ENCODE measurements at places on chromosomes 16 and 17.
A peak's percentile ranks its signal among the peaks of the same experiment; 100 is the strongest.

DNA sequence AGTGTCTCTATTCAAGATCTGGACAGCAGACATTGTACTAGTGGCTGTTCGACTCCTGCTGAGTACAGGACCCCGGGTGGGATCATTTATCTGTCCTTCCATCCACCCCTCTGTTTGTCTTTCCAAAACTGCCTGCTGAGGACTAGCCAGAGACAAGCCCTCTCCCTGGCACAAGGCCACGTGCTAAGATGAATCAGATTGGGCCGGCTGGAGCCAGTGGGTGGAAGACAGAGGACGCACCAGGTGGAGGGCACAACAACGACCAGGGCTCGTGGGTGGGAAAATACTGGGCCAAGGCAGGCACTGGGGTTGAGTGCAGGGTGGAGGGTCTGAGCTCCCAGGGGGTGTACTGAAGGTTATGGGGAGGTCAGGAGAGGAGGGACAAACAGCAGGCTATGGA lies 1.4 kb upstream of the CA7 start:
- no peak for DNase-seq

DNA sequence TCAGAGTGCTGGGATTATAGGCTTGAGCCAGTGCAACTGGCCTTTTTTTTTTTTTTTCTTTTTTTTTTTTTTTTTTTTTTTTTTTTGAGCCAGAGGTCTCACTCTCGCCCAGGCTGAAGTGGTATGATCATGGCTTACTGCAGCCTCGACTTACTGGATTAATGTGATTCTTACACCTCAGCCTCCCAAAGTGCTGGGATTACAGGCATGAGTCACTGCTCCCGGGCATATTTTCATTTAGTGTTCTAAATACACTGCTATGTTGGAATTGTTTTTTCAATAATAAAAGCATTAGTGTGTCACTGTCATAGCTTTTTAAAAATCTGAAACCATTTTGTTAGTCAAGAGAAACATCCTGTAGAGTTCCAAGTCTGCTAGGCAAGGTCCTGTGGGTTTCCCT lies 40.3 kb downstream of the NDE1 start:
- DNase-seq: no peak

DNA sequence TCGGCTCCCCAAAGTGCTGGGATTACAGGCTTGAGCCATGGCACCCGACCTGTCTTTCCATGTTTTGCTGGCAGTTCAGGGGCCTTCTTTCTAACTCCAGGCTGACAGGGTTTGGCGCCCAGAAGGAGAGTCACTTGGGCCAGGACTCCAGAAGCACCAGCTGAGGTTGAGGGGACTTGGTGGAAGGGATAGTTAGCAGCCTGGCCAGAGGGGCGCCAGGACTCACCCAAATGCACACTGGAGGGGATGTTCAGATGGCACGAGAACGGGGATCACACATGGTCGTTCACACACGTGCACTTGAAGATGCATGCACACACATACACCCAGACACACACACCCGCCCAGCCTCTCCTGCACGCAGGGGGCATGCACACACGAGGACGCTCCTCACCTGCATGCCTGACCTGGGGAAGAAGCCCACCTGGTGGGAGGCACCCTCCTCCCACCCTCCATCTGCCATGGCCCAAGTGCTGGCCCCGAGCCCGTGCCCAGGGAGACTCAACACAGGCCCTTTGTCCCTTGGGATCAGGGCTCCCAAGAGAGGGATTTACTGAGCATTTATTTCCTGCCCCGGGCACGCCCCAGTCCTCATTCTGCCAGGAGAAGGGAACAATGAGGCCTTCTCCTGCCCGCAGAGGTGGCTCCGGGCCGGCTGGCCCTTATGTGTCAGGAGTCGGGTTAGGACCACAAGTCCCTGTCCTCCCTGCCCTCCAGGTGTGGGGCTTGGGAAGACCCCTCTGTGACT lies 2.3 kb upstream of the PRSS21 start:
- DNase-seq: no peak

DNA sequence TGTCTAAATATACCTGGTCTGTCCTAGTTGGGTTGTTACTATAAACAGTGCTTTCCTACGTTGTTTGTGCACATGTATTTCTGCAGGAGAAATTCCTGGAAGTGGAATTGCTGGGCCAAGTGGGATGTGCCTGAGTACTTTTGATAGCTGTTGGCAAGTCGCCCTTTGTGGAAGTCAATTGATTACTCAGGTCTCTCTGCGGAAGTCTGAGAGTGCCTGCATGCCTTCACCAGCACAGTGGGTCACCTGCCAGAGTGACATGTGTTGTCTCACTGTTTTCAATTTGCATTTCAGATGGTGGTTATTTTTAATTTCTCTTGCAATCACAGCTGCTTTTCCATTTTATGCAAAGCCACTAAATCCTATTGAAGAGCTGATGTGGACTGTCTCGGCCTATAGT lies 2.3 kb upstream of the MVD start:
- no peak for DNase-seq

DNA sequence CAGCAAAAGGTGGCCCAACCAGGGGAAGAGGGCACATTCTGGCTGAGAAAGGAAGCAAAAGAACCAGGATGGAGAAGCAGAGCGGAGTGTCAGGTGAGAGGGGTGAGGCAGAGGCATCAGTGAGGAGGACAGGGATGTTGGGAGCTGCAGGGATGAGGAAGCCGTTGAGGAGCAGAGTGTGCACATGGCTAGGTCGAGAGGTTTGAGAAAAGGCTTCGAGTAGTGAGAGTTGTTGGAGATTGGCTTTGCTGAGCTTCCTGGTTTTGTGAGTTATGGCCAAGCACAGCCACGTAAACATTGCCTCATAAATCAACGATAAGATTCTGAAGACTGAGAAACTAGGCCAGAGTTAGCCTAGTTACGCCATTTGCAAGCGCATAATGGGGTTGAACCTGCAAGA lies 26.9 kb downstream of the DNAH2 start:
- no peak for DNase-seq

DNA sequence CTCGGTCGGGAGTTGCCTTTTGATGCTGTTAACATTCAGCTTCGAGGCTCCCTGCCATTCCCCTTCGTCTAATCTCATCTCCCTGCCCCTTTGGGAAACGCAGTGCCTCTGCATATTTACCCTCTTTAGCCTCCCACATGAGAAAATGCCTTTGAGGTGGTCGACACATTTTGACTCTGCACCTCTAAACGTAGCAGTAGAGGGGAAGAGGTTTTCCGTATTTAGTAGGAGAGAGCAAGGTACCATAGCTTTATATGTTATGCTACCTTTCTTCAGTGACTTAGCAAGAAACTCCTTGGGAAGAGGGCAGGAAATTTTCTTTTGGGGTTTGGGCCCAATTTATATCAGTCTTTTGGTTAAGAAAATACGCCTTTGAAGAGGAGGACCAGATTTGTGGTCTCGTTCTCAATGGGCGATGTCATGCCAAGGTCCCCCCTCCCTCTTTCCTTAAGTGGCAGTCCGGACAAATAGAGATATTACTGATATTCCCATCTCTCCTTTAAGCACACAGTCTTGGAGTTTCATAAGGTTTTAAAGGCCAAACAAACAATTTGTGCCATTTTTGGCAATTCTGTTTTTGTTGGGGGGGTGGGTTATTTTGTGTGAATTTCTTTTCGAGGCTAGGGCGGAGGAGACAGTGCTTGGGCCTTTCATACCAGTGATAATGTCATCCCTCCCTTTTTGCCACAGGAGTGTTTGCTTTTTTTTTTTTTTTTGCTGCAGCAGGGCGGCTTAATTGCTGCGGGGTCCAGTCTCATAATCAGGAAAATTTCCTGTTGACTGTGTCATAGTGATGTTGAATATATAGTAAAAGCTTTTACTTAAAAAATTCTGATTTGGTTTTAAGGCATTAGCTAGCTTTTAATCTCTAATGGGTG lies 1.5 kb downstream of the PAFAH1B1 start:
- no peak for DNase-seq

DNA sequence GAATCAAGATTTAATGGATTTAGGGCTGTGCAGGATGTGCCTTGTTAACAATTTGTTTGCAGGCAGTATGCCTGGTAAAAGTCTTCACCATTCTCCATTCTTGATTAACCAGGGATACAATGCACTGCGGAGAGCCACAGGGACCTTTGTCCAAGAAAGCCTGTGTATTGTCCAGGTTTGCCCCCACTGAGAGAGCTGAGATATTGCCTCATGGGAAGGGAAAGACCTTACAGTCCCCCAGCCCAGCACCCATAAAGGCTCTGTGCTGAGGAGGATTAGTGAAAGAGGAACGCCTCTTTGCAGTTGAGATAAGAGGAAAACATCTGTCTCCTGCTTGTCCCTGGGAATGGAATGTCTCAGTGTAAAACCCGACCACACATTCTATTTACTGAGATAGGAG lies 2169.6 kb downstream of the TP53TG3F start:
- no peak for DNase-seq

DNA sequence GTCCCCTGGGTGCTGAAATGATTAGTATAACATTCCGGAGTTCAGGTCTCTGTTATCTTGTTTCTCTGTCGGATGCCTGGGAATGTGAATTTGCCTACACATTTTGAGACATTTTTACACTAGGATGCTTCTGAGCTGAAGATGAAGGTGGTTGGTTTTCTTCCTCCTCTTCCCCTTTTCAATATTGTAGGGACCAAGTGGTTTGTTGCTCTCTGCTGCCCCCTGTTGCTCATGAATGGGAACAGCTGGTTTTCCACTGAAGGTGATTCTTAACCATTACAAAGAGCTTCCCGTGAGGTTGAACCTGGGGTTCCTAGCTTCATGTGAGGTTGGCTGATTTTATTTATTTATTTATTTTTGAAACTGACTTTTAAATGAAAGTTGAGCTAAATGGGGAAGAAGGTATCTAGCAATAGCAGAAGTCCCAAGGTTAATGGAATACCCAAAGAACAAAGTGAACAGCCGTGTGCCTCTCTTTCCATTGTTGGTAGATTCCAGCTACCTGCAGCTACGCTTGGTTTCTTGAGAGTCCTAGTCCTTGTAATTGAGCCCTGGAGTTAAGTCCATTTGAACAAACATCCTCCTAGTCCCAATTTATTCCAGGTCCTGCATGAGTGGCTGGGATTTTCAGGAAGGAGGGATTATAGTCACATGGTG lies 983.9 kb upstream of the EEF2KMT start:
- peak; percentile 22 for DNase-seq

GRCh38 chr16:20971401-20971800 lies 70.8 kb downstream of the LYRM1 start:
- DNase-seq: no peak

GRCh38 chr16:77637940-77638339 lies 84.4 kb upstream of the NUDT7 start:
- DNase-seq: no peak

- no peak for DNase-seq
Observed at GRCh38 chr17:57600074-57600473, 145.0 kb downstream of the CCDC182 start.

DNA sequence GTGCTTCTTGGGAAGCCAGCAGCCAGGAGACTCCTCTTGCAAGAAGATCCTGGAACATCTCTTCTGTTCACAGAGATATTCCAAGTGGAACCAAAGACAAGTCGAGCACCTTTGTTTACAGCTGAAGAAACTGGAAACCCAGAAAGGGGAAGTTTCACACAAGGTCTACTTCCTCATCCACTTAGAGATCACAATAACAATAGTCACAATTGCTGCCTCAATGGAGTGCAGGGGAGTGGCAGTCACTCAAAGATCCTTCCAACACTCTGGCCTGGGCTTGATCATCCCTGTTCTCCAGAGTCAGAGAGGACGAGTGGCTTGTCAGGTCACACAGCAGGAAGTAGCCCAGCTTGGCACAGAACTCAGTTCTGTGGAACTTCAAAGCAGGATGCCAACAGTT lies 46.9 kb upstream of the SIAH1 start:
- no peak for DNase-seq

GRCh38 chr17:28953444-28954118 lies 2.3 kb upstream of the PHF12 start:
- DNase-seq: no peak

- no peak for DNase-seq
Observed at GRCh38 chr16:17211797-17212196, 259.0 kb downstream of the XYLT1 start.

DNA sequence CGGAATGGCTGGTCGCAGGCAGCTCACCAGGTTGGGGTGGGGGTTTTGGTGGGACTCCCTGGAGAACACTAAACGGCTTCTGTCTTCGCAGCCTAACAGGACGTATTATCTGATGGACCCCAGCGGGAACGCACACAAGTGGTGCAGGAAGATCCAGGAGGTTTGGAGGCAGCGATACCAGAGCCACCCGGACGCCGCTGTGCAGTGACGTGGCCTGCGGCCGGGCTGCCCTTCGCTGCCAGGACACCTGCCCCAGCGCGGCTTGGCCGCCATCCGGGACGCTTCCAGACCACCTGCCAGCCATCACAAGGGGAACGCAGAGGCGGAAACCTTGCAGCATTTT lies 59.7 kb downstream of the PDPK1 start:
- no peak for DNase-seq

DNA sequence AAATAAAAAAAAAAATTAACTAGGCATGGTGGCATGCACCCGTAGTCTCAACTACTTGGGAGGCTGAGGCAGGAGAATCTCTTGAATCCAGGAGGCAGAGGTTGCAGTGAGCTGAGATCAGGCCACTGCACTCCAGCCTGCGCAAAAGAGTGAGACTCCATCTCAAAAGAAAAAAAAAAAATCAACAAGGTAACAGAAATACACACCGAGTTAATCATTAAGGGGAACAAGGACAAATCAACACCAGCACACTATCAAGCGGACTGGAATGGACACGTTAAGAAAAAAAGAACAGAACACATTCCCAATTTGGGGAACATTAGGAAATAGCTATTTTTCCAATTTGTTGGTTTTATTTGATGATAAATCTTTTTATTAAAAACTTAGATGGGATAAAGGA lies 28.4 kb upstream of the GLG1 start:
- DNase-seq: no peak

GRCh38 chr16:59164461-59164860 lies 430.3 kb upstream of the GOT2 start:
- DNase-seq: no peak

GRCh38 chr17:82397449-82398335 lies 20.5 kb upstream of the HEXD start:
- no peak for DNase-seq

- peak; percentile 36 for DNase-seq
Observed at GRCh38 chr17:1995907-1996799, 29.0 kb downstream of the RTN4RL1 start.

- no peak for DNase-seq
Observed at GRCh38 chr16:62638964-62639870, 603.0 kb upstream of the CDH8 start.

DNA sequence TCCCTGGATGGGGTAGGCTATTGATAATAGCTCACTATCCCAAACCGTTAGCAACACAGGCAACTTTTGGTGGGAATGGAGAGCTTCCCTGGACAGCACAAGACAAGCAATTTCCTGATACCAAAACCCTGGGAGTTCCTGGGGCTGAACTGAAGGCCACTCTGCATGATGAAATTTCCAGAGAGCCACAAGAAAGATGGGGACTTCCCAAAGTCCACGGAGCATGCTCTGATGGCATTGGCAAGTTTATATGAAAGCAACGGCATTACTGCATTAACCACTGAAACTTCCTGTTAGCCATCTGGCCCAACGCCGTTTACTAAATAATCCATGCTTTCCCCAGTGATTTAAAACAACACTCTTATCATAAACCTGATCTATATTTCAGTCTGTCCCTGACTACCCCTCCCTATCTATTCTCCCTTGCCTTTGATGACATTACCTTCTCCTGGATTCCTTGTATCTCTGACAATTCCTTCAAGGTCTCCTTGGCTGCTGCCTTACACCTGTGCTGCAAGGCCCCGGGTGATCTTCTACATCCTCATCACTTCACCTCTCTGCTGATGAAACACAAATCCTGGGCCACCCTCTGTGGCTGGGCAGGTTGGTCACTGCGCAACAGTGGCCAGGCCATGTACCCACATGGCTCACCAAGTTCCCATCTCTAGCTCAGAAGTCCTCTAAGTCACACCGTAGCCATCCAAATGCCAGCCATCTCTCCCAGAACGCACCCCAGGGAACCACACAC lies 108.5 kb upstream of the RCVRN start:
- DNase-seq: no peak

- DNase-seq: no peak
Observed at GRCh38 chr17:60138769-60139437, 10.9 kb upstream of the CA4 start.
